ENCODE measurements at places on chromosomes 2 and 18.

GRCh38 chr2:100059638-100060037 lies 82.8 kb downstream of the AFF3 start:
- DNase-seq: no peak

- DNase-seq: no peak
Observed at GRCh38 chr18:80046961-80047541, 12.8 kb downstream of the RBFA start.

DNA sequence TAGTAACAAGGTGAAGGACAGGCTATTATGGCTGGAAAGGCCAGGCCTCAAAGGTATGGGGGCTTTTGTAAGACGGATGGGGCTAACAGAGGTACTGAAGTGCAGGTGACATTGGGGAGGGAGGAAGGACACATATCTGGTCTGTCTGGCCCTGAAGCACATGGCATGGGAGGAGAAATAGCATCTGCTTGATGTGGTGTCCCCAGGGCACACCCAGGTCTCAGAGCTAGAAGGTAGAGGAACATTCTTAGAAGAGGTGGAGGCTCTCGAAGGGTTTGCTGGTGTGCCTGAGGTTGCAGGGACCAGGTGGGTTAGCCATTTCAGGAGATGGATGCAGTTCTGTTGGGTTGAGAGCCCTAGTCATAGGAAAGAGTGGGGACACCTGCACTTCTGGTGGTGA lies 9.5 kb downstream of the RALB start:
- DNase-seq: no peak

DNA sequence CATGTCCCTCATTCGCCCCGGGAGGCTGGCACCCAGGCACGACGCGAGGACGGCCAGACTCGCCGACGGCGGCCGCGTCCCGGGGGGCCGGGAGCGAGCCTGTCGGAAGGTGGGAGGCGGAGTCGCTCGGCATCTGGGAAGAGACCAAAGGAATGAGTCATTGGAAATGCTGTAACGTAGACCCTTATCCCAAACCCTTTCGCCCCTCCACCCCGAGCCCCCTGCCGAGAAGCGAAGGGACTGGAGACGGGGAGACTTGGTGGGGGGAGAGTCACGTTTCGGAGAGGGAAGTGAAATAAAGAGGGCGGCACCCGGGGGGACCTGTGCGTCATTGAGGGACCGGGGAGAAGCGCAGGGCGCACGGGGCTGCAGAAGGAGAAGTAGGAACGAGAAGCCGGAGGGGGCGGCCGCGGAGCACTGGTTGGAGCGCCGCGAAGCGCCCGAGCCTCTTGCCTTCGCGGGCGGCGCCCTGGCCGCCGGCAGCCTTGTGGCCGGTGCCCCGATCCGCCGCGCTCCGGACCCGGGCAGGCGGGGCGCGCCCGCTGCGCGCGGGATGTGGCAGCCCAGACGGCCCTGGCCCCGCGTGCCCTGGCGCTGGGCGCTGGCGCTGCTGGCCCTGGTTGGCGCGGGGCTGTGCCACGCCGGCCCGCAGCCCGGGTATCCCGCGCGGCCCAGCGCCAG lies at the start of gene EMILIN2:
EMILIN2 (plus strand) TSS at position 371 of the 681 bp plus-strand sequence; CDS start at position 554, 183 bp downstream.
- DNase-seq: no peak

DNA sequence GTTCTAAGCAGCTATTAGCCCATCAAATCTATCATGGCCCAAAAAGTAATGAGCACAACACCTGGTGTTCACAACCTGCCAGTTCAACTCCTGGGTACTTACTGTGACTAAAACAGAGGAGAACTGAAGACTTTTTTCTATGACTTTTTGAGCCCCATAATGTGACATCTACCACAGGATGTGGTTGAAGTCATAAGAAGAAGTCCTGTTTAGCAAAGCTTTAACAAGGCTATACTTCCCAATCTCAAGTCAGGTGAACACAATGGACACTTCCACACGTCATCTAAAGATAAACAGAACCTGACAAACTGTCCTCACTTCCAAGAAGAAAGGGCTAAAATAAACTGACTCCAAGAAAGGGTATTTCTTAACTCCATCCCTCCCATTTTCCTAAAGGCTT lies 138.8 kb downstream of the ATAD2B start:
- DNase-seq: no peak

Measured in stimulated activated CD8-positive, alpha-beta memory T cell treated with anti-CD3 and anti-CD28 coated beads, Interleukin-7, amount 100 ng/mL, for 1 hour (primary cell).